ENCODE measurements at places on chromosomes 5 and 9.

DNA sequence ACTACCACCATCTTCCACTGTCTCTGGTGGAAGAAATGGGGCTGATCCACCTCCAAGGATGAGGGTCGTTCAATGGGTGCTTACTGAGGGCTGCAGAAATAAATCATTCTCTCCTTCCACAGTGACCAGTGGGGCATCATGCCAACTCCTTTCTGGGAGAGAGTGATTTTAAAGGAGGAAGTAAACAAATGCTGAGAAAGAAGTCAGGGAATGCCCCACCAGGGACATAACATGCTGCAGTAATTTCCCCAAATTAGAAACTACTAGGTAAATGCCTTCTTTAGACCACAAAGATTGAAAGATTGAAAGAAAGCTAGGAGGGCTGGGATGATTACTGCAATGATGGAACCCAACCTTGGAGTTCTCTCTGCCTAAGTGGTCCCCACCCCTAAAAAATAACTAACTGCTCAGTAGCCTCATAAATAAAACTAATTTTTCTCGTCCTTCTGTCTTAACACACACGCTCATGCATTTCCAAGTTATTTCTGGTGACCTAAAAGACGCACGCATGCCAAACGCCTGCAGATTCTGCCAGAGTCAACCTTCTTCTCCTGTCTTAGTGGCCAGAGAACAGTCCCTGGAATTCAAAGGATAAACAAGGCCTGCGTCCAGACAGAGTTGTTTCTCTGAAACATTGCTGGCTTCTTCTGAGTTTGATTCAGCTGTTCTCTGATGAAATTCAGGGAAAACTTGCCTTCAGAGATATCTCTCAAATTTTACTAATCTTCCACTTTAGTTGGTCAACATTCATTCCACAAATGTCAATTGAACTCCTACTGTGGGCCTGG is 250.0 kb downstream of the NR3C1 start:
- DNase-seq: no peak

DNA sequence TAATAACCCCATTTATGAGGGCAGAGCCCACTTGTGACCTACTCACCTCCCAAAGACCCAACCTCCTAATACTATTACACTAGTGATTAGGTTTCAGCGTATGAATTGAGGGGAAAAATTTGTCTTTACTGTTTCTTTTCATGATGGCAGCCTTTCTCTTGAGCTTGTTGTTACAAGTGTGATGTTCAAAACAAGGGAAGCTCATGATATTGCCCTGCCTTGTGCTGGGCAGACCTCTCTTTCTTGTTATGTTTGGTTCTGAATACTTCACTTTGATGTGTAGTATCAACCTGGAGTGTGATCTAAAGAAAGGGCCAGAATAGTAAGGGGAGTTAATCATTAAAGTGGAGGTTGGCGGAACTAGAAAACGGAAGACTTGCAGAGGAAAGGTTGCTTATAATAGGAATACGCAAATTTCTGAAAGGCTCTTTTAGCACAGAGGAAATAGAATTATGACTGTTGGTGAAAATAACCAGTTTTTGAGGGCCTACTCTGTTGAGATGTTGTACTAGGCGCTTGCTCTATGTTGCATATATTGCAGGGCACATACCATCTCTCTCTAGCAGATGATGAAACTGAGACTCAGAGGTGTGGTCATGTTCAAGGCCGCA is 68.2 kb downstream of the MELK start:
- DNase-seq: no peak

DNA sequence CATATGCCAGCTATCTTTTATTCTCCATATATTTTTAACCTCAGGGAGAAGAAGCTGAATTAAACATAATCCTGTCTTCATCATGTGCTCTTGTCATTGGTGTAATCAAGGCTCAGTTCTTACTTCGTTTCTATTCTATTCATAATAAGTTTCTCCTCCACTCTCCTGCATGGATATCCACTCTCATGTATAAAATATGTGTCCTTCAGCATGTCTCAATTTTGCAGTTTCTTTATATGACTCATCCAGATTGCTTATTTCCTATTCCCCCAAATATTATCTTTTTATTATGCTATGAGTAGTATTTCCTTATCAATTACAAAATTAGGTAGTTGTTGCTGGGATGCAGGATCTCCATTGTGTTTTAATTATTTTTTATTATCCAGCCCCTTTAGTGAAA is 643.7 kb upstream of the ACO1 start:
- DNase-seq: no peak

DNA sequence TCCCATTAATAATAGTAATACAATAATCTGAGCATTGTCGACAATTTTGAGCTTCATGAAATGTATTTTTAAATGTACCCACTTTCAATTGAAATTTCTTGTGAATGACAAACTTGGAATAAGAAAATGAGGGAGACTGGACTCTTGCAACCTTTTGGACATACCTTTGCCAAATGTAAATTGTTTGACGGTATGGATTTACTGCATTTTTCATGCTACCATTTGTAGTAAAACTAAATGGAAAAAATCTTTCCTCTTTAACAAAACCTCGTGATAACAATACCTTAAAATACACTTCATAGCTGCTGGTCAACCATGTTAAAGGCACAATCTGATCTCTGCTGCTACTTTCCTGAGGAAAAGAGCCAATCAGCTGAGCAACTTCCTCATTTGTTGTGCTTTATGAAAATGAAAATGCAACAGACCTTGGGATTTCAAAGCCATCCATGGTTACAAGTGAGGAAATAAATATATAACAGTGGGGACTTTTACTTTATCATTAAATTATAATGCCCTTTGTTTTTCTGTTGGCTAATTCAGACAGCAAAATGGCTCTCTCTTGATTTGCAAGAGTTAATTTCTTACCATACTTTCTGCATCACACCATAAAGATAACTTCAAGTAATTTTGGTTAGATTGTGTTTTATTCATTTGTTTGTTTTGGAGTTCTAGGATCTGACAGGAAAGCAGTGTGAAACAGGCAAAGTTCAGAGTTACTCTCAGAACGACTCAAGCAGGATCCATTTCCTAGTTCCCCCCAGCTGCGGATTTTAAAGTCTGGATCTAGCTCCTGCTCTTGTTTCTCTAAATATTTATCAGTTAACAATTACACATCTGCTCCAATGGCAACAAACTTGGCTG is 1.1 kb downstream of the ALDH1A1 start:
- no peak for DNase-seq

GRCh38 chr9:123020796-123021195 is 12.7 kb upstream of the GPR21 start:
- DNase-seq: no peak

GRCh38 chr5:100668511-100668910 is 133.3 kb downstream of the FAM174A start:
- no peak for DNase-seq

DNA sequence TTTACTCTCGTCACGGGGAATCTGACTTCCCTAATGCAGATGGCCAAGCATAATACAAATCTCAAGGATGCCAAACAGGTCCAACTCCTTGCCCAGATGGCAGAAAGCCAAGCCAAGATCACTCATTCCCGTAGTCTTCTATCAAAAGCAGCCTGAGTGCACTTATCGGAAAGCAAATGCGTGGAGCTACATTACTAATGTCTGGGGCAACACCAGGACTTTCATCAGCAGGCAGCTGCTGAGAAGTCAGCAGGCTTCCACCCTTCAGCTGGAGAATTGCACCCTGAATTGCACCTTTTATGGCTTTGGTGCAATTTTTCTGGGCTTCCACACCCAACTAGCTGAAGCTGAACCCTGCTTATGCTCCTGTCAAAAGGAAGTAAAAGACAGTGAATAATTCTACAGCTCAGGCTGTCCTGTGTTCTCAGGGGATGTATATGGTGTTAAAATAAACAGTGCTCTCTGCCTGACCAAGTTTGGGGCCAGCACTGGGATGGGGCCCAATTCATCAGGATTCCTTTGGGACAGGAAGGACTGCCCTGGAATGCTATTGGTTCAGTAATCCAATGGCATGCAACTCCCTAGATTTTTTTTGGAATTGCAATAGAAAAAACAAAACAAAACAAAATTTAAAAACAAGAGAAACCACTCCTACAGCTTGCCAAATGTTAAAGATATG is 92.6 kb downstream of the DPYSL3 start:
- no peak for DNase-seq

- no peak for DNase-seq
Observed at GRCh38 chr5:72951671-72952468, 4.0 kb upstream of the FCHO2 start.

- DNase-seq: no peak
Observed at GRCh38 chr5:142059304-142059940, 46.6 kb upstream of the GNPDA1 start.

DNA sequence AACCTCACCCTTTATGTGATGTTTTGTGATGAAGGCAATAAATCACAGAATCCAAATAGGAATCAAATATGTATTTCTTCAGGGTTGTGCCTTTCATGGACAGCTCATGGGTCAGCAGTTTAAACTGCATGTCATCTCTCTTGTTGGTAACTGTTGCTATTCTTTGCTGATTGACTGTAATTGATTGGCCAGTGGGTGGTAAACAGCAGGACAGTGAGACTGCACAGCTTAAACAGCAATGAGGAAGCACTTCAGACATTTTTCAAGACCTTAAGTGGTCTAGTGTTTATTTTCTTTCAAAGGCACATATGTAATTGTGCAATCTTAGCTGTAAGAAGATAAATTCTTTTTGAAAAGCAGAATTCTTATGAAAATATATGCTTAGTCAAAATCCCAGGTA is 260.5 kb downstream of the COX7C start:
- DNase-seq: no peak

- peak; percentile 51 for DNase-seq
Observed at GRCh38 chr5:125140855-125141254, 394.4 kb upstream of the ZNF608 start.

DNA sequence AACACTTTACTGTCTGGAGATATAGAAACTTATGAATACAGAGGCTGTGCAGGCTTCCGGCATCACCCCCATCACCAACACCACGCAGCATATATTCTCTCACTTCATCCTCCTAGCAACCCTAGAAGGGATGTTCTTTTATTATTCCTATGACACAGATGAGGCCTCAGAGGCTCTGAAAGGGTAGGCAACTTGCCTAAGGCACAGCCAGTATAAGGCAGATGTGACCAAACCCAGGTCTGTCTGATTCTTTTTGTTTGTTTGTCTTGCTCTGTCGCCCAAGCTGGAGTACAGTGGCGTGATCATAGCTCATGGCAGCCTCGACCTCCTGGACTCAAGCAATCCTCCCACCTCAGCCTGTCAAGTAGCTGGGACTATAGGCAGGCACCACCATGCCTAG is 22.8 kb upstream of the CORO2A start:
- no peak for DNase-seq

- no peak for DNase-seq
Observed at GRCh38 chr5:122111460-122111859, 17.9 kb upstream of the ZNF474 start.

- DNase-seq: no peak
Observed at GRCh38 chr5:89929834-89930233, 479.7 kb downstream of the CETN3 start.

GRCh38 chr5:72598401-72599064 is 91.3 kb upstream of the ZNF366 start:
- DNase-seq: no peak
